KBM-7 (cell line): ENCODE measurements at places on chromosomes 13 and 19.

DNA sequence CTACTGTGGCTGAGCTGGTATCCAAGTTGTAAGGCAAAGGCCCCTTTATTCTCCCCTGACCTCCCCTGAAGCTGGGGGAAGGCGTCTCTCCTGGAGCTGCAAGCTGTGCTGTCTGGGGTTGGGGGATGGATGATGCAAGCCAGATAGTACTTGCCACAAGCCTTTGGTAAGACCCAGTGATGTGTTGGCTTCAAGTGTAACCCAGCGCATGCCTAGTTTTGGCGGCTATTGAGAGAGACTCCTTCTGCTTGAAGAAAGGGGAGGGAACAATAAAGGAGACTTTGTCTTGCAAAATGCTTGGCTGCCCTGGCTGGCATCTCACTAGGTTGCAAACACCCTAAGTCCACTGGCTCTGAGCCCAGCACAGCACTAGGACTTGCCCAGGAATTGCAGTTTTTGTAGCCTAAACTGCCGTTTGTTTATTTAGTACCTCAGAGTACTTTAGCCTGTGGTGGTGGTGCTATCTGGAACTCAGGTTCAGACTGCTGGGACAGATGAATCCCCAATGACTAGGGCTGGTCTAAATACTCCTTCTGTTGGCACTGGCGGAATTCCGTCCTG, 108.2 kb downstream of the TNFSF13B start:
- no peak for DNase-seq

DNA sequence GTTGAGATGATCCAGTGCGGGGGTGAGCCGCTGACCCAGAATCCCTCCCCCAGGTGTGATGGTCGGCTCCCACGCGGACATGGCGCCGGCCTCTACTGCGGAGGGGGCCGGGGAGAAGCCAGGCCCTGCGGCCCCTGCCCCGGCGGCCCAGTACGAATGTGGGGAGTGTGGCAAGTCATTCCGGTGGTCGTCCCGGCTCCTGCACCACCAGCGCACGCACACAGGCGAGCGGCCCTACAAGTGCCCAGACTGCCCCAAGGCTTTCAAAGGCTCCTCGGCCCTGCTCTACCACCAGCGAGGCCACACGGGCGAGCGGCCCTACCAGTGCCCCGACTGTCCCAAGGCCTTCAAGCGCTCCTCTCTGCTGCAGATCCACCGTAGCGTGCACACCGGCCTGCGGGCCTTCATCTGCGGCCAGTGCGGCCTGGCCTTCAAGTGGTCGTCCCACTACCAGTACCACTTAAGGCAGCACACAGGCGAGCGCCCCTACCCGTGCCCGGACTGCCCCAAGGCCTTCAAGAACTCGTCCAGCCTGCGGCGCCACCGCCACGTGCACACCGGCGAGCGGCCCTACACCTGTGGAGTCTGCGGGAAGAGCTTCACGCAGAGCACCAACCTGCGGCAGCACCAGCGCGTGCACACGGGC, 3.7 kb upstream of the NAT14 start:
- no peak for DNase-seq

- DNase-seq: no peak
Measured at GRCh38 chr19:36488118-36488845, 1.1 kb downstream of the ZNF566 start.

DNA sequence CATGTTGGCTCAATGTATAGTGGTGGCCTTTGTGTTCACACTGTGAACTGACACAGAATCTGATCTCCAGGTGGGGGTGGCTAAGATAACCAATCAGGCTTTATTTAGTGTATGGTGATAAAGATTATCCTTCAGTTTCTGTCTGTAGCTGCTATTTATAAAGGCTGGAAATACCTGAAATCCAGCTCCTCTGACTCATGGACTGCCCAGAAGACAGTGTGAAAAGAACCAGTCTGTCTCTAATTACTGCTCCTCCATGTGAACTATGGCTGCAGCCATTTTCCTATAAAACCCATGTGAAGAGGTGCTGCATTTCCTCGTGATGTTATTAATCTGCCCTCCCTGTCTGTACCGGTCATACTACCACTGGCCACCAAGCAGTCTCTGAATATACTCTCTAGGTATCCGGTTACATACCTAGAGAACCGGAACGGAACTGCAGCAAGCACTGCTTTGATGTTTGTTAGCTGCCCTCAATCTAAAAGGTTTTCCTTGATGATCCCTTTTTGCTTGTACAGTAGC, 238.0 kb downstream of the LHFPL6 start:
- no peak for DNase-seq

- no peak for DNase-seq
Measured at GRCh38 chr13:47555235-47555634, 445.8 kb downstream of the SUCLA2 start.

- DNase-seq: no peak
Measured at GRCh38 chr13:112424098-112424497, 47.9 kb downstream of the SPACA7 start.

DNA sequence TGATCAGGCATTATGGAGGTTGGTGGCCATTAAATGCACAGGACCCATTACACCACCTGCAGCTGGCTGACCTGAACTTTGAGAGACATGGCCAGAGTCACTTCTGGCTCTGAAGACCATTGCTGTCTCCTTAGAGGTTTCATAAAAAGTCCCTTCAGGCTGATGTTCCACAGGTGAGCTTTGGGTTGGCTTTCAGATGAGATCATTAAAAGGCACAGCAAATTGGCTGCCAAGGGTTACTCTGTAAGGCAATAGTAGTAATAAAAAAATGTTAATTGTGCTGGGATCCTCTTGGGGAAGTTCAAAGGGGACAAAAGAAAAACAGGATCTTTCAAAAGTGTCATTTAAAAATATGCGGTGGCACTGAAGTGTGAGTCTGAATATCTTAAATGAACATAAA, 4.2 kb downstream of the OLFM4 start:
- DNase-seq: no peak

- DNase-seq: no peak
Measured at GRCh38 chr13:24184265-24184841, 23.8 kb downstream of the SPATA13 start.

- no peak for DNase-seq
Measured at GRCh38 chr19:31266196-31266595, 83.0 kb downstream of the TSHZ3 start.

- DNase-seq: no peak
Measured at GRCh38 chr19:30269638-30270037, 102.5 kb upstream of the ZNF536 start.

DNA sequence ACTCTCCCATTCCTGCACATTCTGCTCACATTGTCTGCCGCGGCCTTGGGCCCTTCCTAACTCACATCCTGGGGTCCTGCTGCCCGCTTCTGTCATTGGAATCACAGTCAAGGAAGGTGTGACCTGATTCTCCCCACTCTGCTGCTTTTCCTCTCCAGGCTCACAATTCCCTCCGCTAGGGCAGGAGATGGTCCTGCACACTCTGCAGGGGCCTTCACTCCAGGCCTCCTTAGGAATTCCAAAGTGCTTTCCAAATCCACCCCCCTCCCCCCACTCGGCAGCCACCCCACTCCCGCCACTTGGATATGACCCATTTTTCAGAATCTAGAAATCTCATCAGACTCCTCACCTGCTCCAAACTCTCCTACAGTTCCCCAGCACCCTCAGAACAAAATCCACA, 3.1 kb upstream of the SLC5A5 start:
- no peak for DNase-seq

DNA sequence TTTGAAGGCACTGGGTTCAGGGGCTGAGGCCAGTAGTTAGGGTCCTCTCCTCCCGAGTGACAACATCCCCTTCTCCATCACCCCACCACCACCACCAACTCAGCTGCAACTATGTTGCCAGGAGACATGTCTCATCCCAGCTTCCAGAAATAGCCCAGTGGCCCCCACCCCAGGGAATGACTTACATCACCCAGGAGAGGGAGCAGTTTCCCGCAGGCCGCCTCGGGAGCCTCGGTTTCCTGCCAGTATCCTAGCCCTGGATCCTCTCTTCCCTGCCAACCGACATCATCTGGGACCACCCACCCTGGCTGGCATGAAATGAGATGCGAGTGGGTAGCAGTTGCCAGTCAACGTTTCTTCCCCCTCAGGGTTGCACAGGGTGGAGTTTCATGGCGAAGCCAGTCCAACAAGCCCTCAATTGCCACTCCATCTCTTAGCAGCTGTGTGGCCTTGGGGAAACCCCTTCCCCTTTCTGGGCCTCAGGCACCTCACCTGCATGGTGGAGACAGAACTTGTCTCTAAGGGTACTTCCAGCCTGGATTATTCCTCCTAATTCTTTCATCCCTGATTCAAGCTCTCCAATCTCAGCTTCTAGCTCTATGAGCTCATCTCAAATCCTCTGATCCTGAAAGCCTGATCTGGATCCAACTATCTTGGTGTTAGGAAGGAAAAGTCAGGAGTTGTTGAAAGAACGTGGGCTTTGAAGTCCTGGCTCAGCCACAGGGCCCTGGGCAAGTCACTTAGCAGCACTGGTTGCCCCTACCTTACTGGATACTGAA, 3.9 kb upstream of the GSK3A start:
- peak; percentile 47 for DNase-seq
